Natural killer cell (primary cell): ENCODE measurements at places on chromosomes 11 and 22. TPM values are rescaled to one million over a fixed set of nuclear protein-coding genes. Genes with fewer than 3 reads are reported as not detected.

The UBASH3B gene
- 33.9 TPM for total RNA-seq

The PNPLA5 gene
- total RNA-seq = not detected

The SLC35E4 gene
- total RNA-seq = 5.8 TPM

The OR5B21 gene
- not detected for total RNA-seq

The SCGB1D2 gene
- total RNA-seq = not detected
